ENCODE measurements at places on chromosomes 7 and 10.

- DNase-seq, result no peak
Measured at GRCh38 chr10:72321248-72322029, 33.3 kb downstream of the DNAJB12 start.

GRCh38 chr7:143130541-143130940, 1.3 kb upstream of the PIP start:
- DNase-seq, result no peak

DNA sequence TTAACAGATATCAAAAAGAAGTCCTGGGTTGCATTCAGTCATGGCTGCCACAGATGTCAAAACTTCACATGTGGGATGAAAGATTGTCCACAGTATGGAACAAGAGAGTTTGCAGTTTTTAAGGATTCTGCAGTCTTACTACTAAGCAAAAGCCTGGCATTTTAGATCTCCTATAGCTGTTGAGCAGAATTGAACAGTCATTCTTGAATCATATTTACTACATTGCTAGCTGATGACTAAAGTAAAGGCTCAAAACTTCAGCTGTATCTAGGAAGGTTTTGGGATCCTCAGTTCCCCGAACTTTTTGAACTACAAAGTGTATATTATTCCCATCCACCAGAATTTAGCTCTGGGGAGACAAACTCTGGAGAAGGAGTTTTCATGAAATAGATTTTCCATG, 31.0 kb downstream of the BET1 start:
- no peak for DNase-seq

- no peak for DNase-seq
Measured at GRCh38 chr7:70776627-70777101, 355.3 kb upstream of the GALNT17 start.

- no peak for DNase-seq
Measured at GRCh38 chr10:99233689-99234037, 2.0 kb downstream of the HPSE2 start.
